ENCODE measurements at places on chromosomes 2 and 18. TPM values are rescaled to one million over a fixed set of nuclear protein-coding genes. Genes with fewer than 3 reads are reported as not detected.

GRCh38 chr2:178275600-178275999 is 81.3 kb downstream of the OSBPL6 start:
- H3K36me3 ChIP-seq: no peaks in the 10 kb centered on the region
- no peak overlapping the region for H3K4me3 ChIP-seq
- H3K27ac ChIP-seq: no peak overlapping the region
- H3K4me1 ChIP-seq: peaks cover 8% of the 10 kb centered on the region
- no peak for DNase-seq

- DNase-seq: no peak
- H3K27ac ChIP-seq: peak overlapping the region; percentile 38
- H3K4me1 ChIP-seq: peaks cover 9% of the 10 kb centered on the region
- H3K4me3 ChIP-seq: no peak overlapping the region
- no peaks in the 10 kb centered on the region for H3K36me3 ChIP-seq
Measured at GRCh38 chr2:74186038-74186437, 7.4 kb upstream of the MOB1A start.

DNA sequence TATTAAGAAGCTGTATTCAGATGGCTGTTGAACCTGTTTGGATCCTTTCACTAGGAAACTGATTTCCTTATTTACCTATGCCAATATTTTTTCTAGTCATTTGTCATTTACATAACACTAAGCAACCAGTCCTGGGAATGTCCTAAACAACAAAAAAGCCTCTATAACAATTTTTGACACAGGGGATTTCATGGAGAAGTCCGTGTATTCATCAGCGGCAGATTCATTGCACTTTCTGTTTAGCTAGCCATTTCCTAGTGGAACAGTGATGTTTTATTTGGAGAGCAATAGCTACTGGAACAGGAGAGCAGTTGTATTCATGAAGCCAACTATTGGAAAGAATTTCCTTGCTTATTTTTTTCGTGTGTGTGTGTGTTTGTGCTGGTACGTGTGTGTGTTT is 604.3 kb upstream of the POU3F3 start:
- peaks cover 4% of the 10 kb centered on the region for H3K36me3 ChIP-seq
- H3K4me3 ChIP-seq: no peak overlapping the region
- no peaks in the 10 kb centered on the region for H3K4me1 ChIP-seq

- H3K4me1 ChIP-seq: peaks cover 30% of the 10 kb centered on the region
- H3K4me3 ChIP-seq: peak overlapping the region; percentile 45
- no peak for DNase-seq
- peaks cover 11% of the 10 kb centered on the region for H3K27me3 ChIP-seq
- peak overlapping the region; percentile 96 for H3K27ac ChIP-seq
- H3K36me3 ChIP-seq: no peaks in the 10 kb centered on the region
Measured at GRCh38 chr2:216340280-216340631, 32.0 kb downstream of the MARCHF4 start.

GRCh38 chr2:42105330-42106256 is 57.8 kb downstream of the PKDCC start:
- no peak for DNase-seq
- no peaks in the 10 kb centered on the region for H3K27me3 ChIP-seq

Gene C2orf66
- 0.34 TPM for total RNA-seq
